RCC 7860 (cell line): ENCODE measurements at places on chromosomes 3 and 15.

GRCh38 chr3:54772746-54773145 lies 155.1 kb downstream of the LRTM1 start:
- DNase-seq: no peak

GRCh38 chr3:23987356-23987755 lies 42.3 kb downstream of the NR1D2 start:
- no peak for DNase-seq

- no peak for DNase-seq
Measured at GRCh38 chr3:195893516-195893915, 14.8 kb downstream of the TNK2 start.

- DNase-seq: no peak
Measured at GRCh38 chr3:127448671-127449070, 141.9 kb downstream of the TPRA1 start.

- DNase-seq: peak; percentile 31
Measured at GRCh38 chr3:128605091-128606046, 45.2 kb downstream of the RPN1 start.
